ENCODE measurements at places on chromosomes 2 and 18.

- DNase-seq = no peak
Measured at GRCh38 chr18:4058179-4058578, 396.9 kb downstream of the DLGAP1 start.

DNA sequence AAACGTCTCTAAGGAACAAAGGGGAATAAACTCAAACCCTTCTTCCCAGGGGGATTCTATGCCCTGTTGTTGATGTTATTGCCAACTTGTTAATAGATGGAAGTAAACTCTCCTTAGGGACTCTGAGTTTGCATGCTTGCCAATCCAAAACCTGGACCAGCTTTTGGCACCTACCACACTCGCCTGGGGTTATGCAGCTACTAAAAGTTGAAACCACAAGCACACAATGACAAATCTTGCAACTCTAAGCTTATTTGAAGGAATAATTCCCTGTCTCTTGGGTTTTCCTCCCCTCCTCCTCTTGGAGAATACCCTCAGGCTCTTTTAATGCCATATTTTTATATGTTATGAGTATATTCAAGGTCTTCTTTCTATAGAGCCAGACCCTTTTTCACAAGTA lies 484.1 kb downstream of the FBXO15 start:
- no peak for DNase-seq

DNA sequence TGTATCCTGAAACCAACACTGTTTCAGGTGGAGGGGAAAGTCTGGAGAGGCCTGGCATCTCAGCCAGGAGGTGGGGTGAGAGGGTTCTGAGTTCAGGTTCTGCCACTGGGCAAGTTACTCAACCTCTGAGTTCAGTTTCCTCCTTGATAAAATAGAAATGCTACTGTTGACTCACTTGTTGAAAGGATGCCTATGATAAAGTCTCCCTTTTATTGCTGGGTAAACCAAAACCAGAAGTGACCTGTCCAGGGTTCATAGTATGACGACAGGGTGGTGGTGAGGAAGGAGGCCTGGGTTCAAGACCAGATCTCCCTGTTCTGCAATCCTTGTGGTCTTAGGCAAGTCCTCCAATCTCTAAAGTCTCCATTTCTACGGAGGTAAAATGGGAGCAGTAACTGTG lies 232.7 kb downstream of the PRKCE start:
- DNase-seq = no peak

DNA sequence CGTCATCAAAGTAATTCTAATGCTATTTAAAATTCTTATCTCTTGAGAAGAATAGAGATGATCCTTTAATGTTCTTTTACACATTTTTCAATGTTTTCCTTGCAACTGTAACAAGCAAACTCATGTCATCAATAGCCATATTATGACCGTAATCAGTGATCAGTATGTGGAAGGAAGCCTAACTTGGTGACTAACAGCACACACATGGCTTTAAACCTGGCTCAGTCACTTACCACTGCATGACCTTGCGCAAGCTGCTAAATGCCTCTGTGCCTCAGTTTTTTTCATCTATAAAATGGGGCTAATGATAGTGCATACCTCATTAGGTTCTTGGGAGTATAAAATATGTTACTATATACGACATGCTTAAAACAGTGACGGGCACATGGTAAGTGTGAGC lies 149.7 kb downstream of the BCL2 start:
- no peak for DNase-seq
